ENCODE measurements at places on chromosomes 5 and 9. TPM values are rescaled to one million over a fixed set of nuclear protein-coding genes. Genes with fewer than 3 reads are reported as not detected.

DNA sequence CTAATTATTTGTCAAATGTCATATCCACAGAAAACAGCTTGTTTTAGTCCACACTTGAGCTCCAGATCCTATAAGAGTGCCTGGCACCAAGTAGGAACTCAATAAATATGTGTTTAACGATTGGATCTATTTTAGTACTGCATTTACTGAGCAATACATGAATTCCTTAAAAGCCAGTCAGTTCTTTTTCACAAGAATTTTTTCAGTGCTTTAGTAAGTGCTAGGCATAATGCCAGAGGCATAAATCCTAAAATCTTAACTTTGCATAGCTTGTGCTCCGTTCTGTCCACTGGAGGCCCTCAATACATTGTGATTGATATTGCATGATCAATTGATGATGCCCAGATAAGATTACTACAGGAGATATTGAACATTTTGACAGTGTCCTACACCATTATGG, 67.3 kb upstream of the PCSK5 start:
- no peak for ATAC-seq

- ATAC-seq, result no peak
Measured at GRCh38 chr5:159855476-159856191, 60.6 kb upstream of the ADRA1B start.

- ATAC-seq, result no peak
Measured at GRCh38 chr9:80158131-80158530, 586.4 kb downstream of the TLE4 start.

GRCh38 chr9:126463426-126463825, 136.8 kb downstream of the MVB12B start:
- ATAC-seq, result no peak

GRCh38 chr9:133956520-133957076, 35.5 kb downstream of the VAV2 start:
- ATAC-seq, result peak; percentile 17

The SQSTM1 gene
- 126 TPM for total RNA-seq

The ATG10 gene
- 8.1 TPM for total RNA-seq

The PCDHGA7 gene
- total RNA-seq, result 1.6 TPM

The F12 gene
- total RNA-seq, result 32.8 TPM

Measured in esophagus mucosa (tissue), 1 donor.